ENCODE measurements at places on chromosomes 12 and 14.

GRCh38 chr12:65566751-65567150 is 257.5 kb upstream of the HMGA2 start:
- DNase-seq, result no peak

DNA sequence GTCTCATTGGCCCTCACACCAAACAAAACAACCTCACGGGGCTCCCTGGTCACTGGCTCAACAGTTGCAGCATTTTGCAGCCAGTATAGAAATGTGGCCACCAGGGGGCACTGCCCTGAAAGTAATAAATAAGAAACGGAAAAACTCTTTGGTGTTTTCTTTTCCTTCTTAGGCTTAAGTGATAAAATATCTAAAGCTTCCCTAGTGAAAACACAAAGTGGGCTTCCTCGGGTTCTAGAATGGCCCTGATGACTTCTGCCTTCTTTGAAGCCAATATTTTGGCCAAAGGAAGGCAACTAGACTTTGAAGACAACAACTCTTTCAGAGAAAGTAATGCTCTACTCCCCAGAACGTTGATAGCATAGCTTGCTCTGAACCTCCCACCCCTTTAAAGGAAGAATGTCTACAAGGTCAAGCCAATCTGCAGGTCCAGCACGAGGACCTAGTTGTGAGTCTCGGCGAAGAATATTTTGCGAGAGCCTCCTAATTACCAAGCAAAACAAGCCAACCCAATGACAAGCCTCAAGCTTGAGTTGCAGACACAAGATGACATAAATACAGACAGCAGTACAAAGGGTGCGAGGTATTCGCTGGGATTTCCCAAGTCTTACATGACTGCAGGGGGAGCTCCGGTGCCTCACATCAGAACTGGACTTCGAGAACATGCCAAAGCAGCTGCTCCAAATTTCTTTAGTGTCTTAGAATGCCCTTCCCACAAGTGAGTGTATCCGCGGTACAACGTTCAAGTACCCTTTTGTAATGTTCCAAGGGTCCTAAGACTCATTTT is 2.6 kb downstream of the ITPK1 start:
- DNase-seq, result peak; percentile 73

DNA sequence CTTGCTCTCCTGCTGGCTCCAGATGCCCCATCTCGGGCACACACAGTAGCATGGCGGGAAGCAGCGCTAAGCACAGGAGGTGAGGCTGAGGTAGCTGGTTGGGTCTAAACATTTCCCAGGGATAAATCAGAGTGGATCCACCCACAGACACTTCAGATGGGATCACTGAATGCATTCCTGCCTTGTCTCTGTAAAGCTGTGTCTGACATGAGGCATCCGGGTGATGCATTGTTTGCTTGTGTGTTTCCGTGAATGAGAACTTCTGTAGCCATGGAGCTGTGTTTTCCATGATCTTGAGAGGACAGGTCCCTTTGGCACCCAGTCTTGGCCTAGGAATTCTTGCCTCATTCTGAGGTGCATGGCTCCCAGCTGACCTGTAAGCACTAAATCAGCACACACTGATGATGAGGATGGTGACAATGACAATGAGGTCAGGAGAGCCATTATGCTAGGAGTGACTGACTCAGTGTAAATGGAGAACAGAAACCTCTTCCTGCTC is 6.7 kb upstream of the KRT75 start:
- no peak for DNase-seq

- DNase-seq, result peak; percentile 46
Measured at GRCh38 chr14:99728981-99729451, 44.9 kb downstream of the CYP46A1 start.

DNA sequence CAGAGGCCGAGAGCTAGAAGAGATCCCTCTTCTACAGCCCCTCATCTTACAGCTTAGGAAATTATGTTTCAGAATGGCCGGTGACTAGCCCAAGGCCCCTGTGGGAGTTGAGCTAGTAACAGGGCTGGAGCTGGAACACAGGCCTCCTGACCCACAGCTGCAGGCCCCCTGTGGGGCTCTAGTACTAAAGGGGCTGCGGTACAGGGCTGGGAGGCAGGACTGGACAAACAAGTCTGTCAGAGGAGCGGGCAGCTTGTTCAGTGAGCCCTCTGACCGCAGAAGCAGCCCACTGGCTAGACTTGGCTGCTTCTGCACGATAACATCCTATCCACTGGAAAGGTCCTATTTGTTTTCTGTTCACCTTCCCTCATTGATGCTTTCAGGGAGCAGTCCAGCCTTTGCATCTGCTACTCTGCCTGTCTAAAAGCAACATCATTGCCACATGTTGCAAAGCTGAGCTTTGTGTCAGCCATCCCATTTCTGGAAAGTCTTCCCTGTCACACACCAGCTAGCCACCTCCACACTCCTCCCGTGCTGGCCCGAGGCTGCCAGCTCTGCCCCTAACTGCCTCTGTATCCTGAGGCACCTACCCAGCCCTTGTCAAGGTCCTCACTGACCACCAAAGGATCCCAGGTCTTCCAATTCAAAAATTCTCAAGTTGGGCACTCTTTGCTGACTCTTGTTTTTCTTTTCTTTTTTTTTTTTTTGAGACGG is 10.2 kb downstream of the PSMC1 start:
- no peak for DNase-seq

DNA sequence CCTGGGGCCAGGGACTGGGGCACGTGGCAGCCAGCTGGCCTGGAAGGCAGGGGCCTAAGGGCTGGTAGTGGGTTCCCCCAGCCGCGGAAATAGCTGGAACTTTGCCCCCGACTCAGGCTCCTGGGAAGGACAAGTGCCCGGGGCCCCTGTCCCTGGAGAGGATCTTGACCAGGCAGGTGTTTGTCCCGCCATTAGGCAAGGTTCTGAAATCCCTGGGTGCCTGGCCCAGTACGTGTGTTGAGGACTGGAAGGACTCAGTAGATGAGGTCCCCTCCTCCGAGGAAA is 94.2 kb downstream of the B4GALNT3 start:
- DNase-seq, result no peak

- no peak for DNase-seq
Measured at GRCh38 chr12:130481392-130481879, 143.7 kb downstream of the PIWIL1 start.

- DNase-seq, result no peak
Measured at GRCh38 chr14:57060276-57060955, 208.3 kb downstream of the EXOC5 start.

GRCh38 chr12:131452444-131452860 is 258.4 kb upstream of the SFSWAP start:
- DNase-seq, result no peak

GRCh38 chr12:99859126-99859525 is 125.6 kb downstream of the ANKS1B start:
- DNase-seq, result no peak

GRCh38 chr14:68934066-68934465 is 45.0 kb downstream of the ACTN1 start:
- no peak for DNase-seq

GRCh38 chr12:117921929-117922777 is 46.6 kb downstream of the KSR2 start:
- DNase-seq, result no peak

- no peak for DNase-seq
Measured at GRCh38 chr14:80926397-80927082, 15.0 kb downstream of the CEP128 start.

- DNase-seq, result no peak
Measured at GRCh38 chr14:101736585-101736984, 24.9 kb upstream of the PPP2R5C start.

GRCh38 chr14:63616015-63616414 is 25.7 kb downstream of the WDR89 start:
- no peak for DNase-seq

DNA sequence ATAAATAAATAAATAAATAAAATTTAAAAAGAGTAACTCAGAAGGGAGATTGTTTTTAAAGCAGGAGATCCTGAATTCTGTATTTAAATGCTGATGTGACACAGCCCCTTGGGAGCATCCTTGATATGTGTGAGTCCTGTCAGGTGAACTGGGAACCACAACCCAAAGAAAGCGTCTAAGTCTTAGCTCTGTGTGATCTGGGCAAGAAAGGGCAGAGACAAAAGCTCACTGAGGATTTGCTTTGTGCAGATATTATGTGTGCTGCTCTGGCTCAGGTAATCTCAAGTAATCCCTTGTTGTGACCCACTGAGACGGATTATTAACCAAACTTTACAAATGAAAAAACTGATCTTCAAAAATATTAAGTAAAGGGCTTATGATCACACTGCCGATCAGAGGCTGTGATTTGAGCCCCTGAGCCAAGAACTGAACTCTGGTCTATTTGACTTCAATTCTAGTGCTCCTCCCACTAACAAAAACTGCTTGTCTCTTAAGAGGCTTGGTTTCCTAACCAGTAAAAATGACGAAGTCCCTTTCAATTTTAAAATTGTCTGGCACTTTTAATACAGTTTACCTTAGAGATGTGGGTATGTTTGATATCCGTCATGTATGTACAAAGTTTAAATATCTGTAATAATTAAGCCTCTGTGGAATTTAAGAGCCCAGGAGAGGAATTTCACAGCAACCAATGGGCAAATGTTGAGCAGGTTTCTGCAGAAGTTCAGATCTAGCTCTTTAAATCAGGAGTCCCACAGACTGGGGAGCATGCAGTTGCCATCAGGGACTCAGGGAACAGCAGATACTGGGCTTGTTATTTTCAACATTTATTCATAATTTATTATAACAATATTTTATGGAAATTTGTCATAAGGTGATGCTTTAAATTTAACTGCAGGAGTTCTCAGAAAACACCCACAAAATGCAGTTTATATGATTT is 46.1 kb downstream of the CPM start:
- no peak for DNase-seq

GRCh38 chr12:51980051-51980808 is 26.5 kb upstream of the TAMALIN start:
- peak; percentile 81 for DNase-seq

DNA sequence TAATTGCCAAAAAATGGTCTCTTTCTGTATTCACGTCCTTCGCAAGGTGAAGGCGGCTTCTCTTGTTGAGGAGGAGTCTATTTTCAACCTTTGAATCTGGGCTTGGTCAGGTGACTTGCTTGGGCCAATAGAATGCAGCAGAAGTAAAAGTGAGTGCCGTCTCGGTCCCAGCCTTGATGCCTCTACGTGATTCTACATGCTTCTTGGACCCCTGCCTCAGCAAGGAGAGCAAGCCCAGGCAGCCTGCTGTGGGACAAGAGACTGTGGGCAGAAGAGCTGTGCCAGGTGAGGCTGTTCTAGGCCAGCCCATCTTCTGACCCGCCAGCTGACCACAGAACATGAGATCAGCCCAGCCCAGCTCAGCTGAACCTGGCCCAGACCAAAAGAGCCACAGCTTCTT is 39.1 kb upstream of the CCDC63 start:
- no peak for DNase-seq

GRCh38 chr12:111434049-111434448 is 28.3 kb downstream of the SH2B3 start:
- DNase-seq, result no peak

GRCh38 chr14:96811265-96811664 is 14.1 kb downstream of the VRK1 start:
- no peak for DNase-seq

GRCh38 chr12:110694330-110694901 is 5.5 kb upstream of the HVCN1 start:
- DNase-seq, result no peak

DNA sequence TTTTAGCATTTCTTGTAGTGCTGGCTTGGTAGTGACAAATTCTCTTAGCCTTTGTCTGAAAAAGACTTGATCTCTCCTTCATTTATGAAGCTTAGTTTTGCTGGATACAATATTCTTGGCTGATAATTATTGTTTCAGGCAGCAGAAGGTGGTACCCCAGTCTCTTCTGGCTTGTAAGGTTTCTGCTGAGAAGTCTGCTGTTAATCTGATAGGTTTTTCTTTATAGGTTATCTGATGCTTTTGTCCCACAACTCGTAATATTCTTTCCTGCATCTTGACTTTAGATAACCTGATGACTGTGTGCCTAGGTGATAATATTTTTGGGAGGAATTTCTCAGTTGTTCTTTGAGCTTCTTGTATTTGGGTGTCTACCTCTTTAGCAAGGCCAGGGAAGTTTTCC is 41.2 kb downstream of the AEBP2 start:
- no peak for DNase-seq

- DNase-seq, result no peak
Measured at GRCh38 chr14:23539248-23540140, 12.1 kb downstream of the ZFHX2 start.

DNA sequence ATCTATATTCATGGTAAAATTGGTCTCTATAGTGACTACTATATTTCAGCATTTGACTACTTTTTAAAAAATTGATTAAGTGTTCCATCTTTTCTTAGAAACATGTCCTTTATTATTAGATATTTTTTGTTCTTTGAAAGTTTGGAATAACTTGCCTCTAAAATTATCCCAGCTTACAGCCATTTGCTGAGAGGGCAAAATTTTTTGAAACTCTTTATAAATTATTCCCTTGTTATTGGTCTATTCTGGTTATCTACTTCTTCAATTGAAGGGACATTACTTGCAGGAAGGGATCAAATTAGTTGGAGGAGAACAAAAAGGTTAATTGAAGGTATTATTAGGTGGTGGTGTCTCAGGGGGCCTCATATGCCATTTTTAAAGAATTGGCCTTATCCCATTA is 184.1 kb downstream of the TTC6 start:
- DNase-seq, result no peak

GRCh38 chr12:104463368-104463767 is 6.6 kb downstream of the CHST11 start:
- DNase-seq, result no peak

DNA sequence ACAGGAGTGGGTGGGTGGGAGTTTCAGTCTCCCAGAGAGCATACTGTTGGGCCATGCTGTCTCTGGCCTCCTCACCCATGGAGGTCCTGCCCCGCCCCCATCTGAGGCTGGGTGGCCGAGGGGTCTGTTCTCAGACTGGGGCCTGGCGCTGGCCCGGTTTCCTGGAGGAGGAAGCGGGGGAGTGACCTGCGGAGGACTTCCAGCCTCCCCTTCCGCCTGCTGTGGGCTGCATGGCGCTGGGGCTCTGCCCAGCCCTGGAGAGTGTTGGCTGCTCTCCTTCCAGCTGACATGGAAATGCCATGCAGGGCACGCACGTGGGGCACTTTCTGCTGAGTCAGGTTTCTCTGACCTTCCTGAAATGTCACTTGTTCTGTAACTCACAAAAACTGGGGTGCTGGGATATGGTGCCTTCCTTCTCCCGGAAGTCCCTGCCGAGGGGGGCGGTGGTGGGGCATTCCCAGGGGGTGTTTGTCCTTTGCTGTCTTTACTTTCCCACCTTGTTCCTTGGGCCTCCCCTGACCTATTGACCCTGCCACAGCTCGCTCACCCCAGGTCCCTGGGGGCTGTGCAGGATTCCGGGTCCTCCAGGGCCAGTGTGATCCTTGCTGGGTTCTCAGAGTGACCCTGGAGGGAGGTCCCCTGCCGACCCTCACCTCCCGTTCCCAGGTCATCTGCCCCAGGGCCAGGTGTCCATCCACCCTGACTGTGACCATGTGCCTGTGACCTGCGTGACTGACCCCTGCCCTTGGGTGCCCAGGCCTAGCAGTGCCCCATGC is 23.6 kb downstream of the PACS2 start:
- DNase-seq, result no peak

DNA sequence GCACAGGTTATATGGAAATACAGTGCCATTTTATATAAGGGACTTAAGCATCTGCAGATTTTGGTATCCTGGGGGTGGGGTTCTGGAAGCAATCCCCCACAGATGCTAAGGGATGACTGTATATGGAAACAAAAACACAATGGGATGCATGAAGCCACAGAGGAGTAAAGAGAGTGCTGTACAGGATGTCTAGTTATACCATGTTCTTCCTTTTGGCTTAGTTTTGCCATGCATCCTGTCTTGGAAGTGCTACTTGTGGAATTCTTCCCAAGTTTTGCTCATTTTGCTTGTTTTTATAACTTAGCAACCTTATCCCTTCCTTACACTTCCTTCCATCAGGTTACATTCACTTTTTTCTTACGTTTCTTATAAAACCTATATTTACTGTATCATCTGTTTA is 55.6 kb downstream of the TRMT5 start:
- DNase-seq, result no peak
